ENCODE measurements at places on chromosomes 16 and 17. TPM values are rescaled to one million over a fixed set of nuclear protein-coding genes. Genes with fewer than 3 reads are reported as not detected.

GRCh38 chr16:22684574-22685458 lies 129.1 kb upstream of the HS3ST2 start:
- peaks cover 11% of the 10 kb centered on the region for H3K4me1 ChIP-seq
- DNase-seq, result no peak
- H3K4me3 ChIP-seq, result no peak overlapping the region
- H3K36me3 ChIP-seq, result no peaks in the 10 kb centered on the region
- peak overlapping the region; percentile 53 for H3K27ac ChIP-seq

The SLFN14 gene
- total RNA-seq, result not detected

The KRTAP3-1 gene
- not detected for total RNA-seq

The GUCY2D gene
- not detected for total RNA-seq

DNA sequence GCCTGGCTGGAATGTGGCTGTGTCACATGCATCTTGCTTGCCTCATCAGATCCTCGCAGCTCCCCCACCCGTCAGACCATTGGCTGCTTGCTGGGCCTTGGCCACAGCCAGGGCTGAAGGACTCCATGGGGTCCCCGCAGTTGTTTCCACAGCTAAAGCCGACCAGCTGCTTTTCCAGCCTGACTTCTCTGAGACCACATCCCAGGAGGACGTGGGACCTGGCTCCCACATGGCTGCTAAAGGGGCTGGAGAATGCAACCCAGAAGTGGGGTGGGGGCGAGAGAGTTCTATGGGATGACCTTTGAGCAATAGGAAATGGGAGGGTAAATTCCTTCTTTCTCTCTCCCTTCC lies 193.8 kb downstream of the RAB11FIP4 start:
- H3K27ac ChIP-seq, result no peak overlapping the region
- peaks cover 10% of the 10 kb centered on the region for H3K36me3 ChIP-seq
- DNase-seq, result no peak

GRCh38 chr16:15539197-15539596 lies 103.8 kb downstream of the MARF1 start:
- DNase-seq, result no peak
- H3K27me3 ChIP-seq, result no peaks in the 10 kb centered on the region
- H3K27ac ChIP-seq, result no peak overlapping the region
